ENCODE measurements at places on chromosomes 12 and 14. TPM values are rescaled to one million over a fixed set of nuclear protein-coding genes. Genes with fewer than 3 reads are reported as not detected.

DNA sequence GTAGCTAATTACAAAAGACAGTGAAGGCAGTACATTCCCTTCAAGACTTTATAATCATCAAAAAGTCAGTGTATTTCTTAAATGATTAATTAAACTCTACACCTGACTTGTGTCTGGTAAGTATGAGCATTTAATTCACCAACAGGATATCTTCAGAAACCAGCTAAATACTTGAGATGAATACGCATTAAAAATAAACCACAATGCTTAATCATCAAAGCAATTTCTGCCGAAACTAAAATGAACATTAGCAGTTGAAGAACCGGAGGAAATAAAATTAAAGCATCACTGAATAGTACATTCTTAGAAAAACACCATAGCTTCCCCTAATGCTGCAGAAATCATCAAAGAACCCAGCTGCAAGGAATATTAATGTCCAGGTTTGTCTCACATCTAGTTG, 32.7 kb downstream of the SLC25A21 start:
- no peak for DNase-seq

- peak; percentile 17 for DNase-seq
These were observed 48.8 kb upstream of the SLC38A4 start for GRCh38 chr12:46874642-46875041.

DNA sequence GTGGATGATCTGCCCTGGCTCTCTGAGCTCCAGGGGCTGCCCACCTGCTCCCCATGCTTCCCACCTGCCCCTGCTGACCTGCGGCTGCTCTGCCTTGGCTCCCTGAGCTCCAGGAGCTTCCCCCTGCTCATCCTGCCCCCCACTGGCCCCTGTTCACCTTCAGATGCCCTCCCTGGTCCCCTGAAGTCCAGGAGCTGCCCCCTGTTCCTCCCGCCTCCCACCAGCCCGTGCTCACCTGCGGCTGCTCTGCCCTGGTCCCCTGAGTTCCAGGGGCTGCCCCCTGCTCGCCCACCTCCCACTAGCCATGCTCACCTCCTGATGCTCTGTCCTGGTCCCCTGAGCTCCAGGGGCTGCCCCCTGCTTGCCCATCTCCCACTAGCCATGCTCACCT, 219.7 kb downstream of the TMEM121 start:
- no peak for DNase-seq

- no peak for DNase-seq
These were observed 39.4 kb upstream of the FUT8 start for GRCh38 chr14:65373016-65373670.

GRCh38 chr14:74881431-74882102, at the start of gene DLST:
Gene DLST, plus strand, starts transcription at chr14:74881916. Its CDS starts 38 bp downstream, at chr14:74881954.
- DNase-seq: peak; percentile 84

The FOXA1 gene
- polyA plus RNA-seq: 0.31 TPM

The CCDC197 gene
- polyA plus RNA-seq: not detected

The C12orf60 gene
- 1.1 TPM for polyA plus RNA-seq

- DNase-seq: peak; percentile 33
These were observed at the start of gene ARHGEF40 for GRCh38 chr14:21070083-21070609. Gene ARHGEF40, plus strand, starts transcription at chr14:21070304. Its CDS starts 93 bp downstream, at chr14:21070397.

The MANSC1 gene
- 1.9 TPM for polyA plus RNA-seq

The FGF23 gene
- not detected for polyA plus RNA-seq

The BIN2 gene
- polyA plus RNA-seq: not detected

DNA sequence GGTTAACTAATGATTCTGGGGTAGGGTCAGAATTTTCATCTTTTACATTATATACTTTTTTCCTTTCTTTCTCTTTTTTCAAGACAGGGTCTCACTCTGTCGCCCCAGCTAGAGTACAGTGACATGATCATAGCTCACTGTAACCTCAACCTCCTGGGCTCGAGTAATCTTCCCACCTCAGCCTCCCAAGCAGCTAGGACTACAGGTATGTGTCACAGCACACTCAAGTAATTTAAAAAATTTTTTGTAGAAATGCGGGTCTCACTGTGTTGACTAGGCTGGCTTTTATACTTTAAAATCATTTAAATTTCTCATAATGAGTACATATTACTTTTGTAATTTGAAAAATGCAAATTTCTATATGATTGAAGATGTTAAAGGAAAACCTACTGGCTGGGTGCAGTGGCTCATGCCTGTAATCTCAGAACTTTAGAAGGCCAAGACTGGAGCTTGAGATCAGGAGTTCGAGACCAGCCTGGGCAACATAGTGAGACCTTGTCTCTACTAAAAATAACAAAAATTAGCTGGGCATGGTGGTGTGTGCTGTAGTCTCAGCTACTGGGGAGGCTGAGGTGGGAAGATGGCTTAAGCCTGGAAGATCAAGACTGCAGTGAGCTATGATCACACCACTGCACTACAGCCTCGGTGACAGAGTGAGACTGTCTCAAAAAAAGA, 25.7 kb downstream of the R3HDM2 start:
- no peak for DNase-seq

GRCh38 chr12:92583910-92584309, 118.9 kb upstream of the PLEKHG7 start:
- no peak for DNase-seq

- peak; percentile 67 for DNase-seq
These were observed 41.9 kb downstream of the ATP23 start for GRCh38 chr12:57983146-57983857.

The PSEN1 gene
- polyA plus RNA-seq: 14.8 TPM

The IAPP gene
- polyA plus RNA-seq: not detected

- DNase-seq: no peak
These were observed 2.8 kb upstream of the ART4 start for GRCh38 chr12:14846042-14846587.

DNA sequence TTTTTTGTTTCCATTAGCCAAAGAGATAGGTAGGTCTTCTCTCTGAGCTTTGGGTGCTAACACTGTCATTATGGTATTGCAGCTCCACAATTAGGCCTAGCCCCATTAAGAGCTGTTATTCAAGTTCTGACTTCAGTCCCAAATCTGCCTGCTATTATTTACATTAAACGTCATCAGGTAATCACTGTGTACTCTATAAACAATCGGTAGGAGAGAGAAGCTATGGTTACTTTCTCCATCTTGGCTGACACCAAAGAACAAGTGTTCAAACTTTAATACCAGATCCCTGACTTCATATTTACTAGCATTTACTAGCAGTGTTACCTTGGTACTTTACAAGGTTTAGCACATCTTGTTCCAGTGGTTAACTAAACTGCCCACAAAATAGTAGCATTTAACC, 305.1 kb upstream of the GARIN2 start:
- no peak for DNase-seq

The HOXC6 gene
- 1.1 TPM for polyA plus RNA-seq

The LRP1-AS gene
- polyA plus RNA-seq: not detected

DNA sequence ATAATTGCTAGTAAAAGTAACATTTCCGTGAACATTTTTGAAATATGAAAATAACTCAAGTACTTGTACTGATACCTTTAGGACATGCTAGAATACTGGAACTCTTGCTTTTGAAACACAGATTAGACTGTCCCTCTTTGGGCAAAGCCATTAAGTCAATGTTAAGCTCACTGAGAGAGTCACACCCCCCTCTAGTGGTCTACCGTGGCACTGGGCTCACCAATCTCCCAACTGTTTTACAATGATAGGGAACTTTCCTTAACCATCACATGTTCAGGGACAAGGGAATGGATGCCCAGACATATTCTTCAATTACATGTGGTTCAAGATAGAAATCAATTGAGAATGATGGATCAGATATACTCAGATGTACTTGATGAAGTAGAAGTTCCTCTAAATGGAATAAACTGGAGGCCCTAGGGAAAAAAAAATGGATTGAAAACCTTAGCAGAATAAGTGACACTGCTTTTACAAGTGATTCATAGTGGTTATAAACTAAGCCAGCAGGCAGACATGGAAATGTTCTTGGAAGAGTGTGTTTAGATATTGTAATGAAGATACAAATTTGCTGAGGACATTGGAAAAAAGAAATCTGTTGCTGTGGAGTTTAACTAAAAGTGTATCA, 17.8 kb downstream of the NANOG start:
- DNase-seq: peak; percentile 61

The TSPAN11 gene
- polyA plus RNA-seq: 0.30 TPM

- no peak for DNase-seq
These were observed 2.5 kb downstream of the ARHGAP9 start for GRCh38 chr12:57476993-57477709.

DNA sequence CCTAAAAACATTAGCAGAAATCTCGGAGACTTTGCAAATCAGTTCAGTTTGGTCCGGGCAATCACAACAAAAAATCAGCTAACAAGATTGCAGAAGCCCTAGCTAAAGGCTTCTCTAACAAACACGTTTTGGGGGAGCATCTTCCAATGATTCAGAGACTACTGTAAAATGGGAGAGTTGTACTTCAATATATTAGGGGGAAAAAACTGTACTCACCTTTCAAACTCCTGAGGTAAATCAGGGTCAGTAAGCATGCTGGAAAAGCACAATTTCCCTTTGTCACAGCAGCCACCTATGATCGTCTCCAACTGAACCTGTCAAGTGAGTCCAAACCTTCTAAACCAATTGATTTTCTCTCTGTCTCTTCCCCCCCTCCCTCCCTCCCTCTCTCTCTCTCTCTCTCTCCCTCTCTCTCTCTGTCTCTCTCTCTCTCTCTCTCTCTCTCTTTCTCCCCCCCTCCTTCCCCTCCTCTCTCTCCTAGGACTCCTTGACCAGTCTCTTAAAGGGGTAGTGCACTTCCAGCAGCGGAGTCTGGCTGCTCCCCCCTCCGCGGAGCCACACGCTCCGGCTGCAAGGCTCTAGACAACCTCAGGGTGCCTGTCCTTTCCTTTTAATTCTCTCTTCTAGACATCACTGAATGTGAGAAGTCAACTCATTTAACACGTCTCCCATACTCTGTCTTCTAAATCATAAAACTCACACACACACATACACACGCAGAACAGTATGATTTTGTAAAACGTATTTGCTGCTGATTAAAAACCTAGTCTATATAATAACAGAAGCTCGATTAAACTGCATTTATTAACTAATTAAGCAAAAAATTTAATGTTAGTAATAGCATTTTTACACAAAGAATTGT, at the start of gene SOX5:
TSS of gene SOX5 (minus strand) at position 323 of the 862 bp plus-strand sequence. CDS start at position 254, 69 bp downstream.
- DNase-seq: peak; percentile 68

GRCh38 chr12:110498984-110499706, 2.8 kb downstream of the VPS29 start:
- peak; percentile 13 for DNase-seq

DNA sequence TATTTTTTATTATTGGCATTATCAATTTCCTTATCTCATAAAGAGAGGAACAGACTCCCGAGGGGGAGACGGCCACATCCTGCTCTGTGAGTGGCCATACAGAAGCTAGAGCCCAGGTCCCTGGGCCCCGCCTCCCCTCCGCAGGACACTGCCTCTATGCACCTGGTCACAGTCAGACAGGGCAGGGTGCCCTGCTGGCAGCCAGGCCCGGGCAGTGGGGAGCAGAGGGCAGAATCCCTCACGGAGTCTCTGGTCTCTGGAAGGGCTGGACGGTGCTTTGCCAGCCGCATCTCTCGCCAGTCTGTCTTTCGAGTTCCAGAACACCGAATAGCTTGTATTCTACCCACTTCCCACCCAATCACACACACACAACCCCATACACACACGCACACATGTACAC, 16.4 kb upstream of the CACNA2D4 start:
- DNase-seq: no peak

The TXNRD1 gene
- polyA plus RNA-seq: 325 TPM

DNA sequence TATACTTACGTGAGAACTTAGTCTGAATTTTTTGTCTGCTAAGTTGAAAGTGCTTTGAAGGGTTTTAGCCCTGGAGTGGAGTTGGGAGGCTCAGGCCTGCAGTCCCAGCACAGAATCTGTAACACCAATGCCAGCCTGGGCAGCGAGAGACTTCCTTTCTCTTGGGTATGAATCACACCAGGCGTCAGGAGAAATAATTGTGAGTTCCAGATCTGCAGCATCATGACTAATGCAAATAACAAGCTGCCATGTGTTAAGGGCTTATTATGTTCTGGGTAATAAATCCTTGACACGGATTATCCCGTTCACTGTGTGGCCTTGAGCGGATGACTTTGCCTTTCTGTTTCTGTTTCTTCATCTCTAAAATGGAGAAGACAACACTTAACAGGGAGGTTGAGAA, 70.6 kb downstream of the B4GALNT3 start:
- DNase-seq: no peak

DNA sequence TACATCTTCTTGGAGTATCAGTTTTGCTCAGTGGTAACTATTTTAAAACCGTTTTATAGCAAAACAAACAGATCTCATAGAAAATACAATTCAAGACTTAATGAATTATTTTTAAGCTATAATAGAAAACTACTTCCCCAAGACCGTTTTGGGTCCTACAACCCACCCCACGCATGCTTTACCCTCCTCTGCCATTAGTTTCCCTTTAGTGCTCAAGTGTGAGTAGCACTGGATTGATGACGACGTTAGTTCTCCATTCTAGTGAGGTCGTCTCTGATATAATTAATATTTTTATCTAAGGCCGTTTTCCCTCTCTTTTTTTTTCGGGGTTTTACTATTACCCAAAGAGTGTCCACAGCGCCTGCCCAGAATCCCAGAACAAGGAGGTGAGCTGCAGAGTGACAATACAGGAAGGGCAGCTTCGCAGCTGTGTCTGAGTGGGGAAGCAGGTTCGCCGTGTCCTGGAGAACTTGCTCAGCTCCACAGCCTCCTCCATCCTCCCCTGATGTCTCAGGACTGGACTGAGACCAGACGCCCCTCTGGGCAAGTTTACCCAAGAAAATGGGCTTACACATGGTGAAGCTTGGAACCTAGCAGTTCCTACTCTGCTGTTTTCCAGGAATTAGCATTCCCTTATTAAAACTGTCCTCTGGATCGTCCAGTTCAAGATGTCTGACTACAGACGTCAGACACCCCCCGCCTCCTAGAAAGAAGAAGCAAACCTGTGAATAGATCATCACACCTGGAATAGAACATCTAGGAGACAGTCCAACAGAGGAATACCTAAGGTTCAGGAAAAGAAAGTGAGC, 31.9 kb upstream of the MON2 start:
- no peak for DNase-seq

DNA sequence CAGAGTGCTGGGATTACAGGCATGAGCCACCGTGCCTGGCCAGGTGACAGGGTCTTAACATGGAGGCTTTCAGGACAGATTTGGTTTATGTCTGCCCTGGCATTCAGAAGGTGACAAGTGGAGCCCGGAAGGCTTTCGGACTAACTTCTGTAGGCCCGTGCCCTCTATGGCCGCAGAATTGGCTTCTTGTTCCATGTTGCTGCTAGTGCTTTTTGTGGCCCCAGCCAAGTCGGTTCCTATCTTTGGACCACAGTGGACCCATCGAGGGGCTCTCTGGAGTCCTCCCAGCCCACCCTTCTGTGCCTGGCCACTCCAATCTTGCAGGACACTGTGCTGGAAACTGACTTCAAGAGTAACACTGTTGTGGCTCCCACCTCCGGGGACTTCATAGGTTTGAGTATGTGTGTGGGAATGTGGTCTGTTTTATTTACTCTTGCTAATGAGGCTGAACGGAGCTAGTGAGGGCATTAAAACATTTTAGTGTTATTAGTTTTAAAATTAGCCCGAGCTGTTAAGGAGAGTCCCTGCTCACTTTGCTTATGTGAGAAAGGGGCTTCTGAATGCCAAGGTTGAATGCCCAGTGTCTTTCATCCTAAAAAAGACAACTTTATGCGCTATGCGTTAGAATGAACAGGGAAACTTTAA, 245.9 kb downstream of the CACNA1C start:
- DNase-seq: no peak

The KRT77 gene
- polyA plus RNA-seq: not detected

GRCh38 chr12:50055831-50056638, 1.4 kb upstream of the ASIC1 start:
- peak; percentile 46 for DNase-seq

The POTEG gene
- not detected for polyA plus RNA-seq
